ENCODE measurements at places on chromosomes 6 and 20.

DNA sequence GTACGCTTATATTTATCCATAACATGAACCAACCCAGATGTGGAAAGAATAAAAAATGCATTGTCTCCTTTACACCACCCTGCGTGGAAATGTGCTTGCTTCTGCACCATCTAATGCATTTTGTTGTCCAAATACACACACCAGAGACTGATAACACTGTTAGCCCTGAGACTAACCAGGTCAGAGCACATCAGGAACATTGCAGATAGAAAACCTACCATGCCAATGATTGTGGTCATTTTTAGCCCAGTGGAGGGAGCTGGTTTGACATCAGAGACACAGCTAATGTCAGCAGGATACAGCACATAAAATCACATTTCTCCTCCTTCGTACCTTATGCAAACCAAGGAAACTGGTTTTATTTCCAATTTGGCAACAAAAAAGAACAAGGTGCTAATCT, 528.7 kb downstream of the DOK5 start:
- no peak for DNase-seq

DNA sequence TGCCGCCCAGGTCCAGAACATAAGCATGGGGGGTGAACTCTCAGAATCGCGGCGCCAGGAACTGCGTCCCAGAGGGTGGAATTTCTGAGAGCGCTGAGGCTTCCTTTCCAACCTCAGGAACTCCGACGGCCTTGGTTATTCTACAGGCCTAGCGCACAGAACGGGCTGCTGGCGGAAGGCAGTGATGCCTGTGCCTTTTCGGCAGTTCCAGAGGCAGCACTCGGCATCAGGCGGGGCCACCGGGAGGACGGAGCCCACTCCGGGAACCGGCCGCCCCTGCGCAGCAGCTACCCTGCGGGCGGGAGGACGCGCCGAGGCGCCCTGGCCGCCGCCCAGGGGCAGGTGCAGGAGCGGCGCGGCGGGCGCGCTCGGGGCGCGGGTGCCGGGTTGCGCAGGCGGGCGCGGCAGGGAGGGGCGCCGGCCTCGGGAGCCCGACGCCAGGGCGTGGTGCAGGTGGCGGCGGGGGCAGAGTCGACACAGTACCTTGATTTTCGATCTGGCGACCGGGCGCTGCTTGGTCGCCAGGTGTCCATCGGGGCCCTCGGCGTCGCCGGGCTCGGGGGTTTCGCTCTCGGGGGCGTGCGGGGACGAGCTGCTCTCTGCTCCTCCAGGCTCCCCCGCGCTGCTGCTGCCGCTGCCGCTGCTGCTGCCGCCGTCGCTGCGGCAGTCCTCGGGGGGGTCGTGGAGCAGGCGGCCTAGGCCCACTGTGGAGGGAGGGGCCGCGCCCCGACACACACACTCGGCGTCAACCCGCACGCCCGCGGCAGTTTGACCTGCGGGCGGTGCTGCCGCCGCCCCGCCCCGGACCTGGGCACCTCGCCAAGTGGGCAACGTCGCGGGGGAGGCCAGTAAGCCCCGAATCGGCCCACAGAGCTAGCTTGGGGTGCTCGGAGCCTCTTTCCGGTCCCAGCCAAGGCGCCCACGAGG, 1.3 kb downstream of the OVOL2 start:
- no peak for DNase-seq

- DNase-seq = no peak
Measured at GRCh38 chr6:158369241-158369640, 57.0 kb downstream of the TULP4 start.

- DNase-seq = no peak
Measured at GRCh38 chr20:37283530-37284195, 5.8 kb upstream of the MANBAL start.

GRCh38 chr20:33082546-33082945, 3.1 kb downstream of the BPIFB4 start:
- no peak for DNase-seq

DNA sequence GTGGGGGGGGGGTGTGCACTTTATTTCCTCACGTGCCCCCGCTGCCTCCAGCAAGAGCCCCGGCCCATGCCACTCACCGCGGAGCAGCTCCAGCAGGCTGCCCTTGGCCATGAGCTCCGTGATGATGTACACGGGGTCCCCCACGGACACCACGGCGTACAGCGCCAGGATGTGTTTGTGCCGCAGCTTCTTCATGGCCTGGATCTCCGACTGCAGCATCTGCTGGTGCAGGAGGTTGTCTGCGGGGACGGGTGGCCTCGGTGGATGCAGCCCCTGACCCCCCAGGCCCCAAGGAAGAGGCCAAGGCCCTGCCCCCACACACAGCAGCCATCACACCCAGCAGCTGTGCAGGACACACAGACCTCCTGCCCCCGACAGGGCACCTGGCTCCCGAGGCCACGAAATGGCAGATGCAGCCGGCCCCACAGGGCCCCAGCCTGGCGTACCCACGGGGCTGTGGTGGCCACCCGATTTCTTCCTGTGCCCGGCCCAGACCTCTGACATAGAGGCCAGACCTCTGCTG, 4.7 kb downstream of the PTK6 start:
- DNase-seq = no peak

DNA sequence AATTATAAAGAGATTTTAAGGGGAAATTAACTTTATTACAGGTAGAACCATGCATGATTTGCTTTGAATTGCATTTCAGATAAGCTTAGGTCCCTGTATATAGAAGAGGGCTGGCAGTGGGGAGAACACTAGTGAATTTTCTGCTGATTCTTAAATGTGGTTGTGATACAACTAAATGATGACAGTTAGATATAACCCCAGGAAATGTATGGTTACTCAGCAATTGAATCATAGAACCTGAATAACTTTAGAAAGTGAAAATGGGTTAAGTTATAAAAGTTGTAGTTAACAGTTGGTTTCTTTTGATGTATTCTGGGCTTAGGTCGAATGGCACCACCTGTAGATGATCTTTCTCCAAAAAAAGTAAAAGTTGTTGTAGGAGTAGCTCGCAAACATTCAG, 70.1 kb downstream of the PHF3 start:
- no peak for DNase-seq

DNA sequence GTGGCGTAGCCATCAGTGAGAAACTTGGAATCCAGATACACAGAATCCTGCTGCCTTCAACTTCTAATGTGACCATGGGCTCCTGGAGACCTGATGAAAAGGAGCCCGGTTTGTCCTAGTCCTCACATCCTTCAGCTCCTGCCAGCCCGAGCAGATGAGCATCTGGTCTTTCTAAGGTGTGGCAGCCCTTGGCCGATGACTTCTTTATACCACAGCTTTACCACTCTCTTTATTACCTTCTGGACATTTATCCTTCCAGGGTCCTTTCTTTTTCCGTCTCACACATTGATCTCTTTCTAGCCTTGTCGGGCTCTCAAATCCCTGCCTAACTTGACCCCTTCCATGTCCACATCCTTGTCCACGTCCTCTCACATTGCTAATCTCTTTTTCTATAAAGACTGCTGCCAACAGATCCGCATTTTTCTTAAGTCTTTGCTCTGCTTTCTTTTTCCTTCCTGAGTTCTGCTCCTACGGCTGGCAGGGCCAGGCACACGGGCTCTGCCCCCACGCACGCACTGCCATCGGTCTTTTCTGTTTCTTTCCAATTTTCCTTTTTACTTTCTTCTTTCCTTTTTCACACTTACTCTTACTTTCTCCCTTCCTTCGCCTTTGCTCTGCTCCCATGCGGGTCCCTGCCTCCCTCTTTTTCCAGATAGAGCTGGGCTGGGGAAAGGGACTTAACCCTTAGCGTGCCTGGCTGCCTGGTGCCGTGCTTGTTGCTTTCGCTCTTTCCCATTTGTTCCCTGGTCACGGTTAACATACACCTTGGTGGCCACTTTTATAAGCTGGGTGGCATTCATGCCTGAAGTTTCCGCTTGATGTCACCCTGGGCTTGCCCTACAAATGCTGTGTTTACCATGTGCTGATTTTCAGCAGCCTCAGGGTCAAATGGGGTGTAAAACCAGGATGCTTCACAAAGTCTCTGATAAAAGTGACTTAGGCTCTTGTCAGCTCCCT, 9.4 kb upstream of the GMPR start:
- DNase-seq = no peak

GRCh38 chr6:10269814-10270472, 144.9 kb downstream of the TFAP2A start:
- no peak for DNase-seq

- DNase-seq = no peak
Measured at GRCh38 chr6:33822575-33823395, 19.0 kb upstream of the MLN start.

GRCh38 chr6:133681891-133682290, 207.0 kb upstream of the TCF21 start:
- no peak for DNase-seq

GRCh38 chr20:34755367-34755766, 51.2 kb downstream of the TP53INP2 start:
- DNase-seq = no peak

DNA sequence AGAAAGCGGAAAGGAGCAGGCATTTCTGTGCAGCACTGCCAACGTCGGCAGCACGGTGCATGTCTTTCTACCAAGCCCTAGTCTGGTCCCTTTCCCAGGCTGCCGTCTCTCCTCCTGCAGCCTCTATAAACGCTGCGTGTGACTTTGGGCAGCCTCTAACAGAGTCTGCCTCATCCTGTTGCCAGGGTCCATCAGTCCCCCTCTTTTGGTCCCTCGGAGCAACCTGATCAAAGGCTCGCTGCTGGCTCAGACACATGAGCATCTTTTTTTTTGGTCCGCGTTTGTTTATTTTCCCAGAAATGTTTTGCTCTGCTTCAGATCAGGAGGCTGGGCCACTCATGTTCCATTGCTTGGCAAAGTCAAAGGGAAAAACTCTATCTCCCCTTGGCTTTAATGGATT, 166.8 kb upstream of the CST7 start:
- peak; percentile 41 for DNase-seq

- DNase-seq = no peak
Measured at GRCh38 chr20:6908673-6909072, 141.2 kb downstream of the BMP2 start.

DNA sequence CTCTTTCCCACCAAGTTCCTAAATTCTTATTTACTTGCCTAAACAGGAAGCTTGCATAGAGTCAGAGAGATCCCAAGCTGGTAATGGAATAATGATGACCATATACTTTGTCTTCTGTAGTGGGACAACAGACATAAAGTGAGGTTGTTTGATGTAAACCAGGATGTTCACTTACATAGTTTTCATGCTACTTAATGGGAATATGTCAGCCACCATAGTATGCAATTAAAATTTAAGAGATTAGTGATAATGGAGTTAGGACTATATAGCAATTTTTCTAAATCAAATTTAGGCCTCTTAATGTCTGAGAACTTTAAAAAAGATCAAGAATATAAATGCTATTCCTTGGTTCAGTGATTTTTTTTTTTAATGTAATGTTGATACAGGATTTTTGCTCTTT, 180.6 kb downstream of the BCKDHB start:
- DNase-seq = no peak

- no peak for DNase-seq
Measured at GRCh38 chr6:150027806-150028565, 2.7 kb upstream of the RAET1L start.

- DNase-seq = no peak
Measured at GRCh38 chr20:36885356-36885755, 9.4 kb downstream of the TLDC2 start.

- DNase-seq = no peak
Measured at GRCh38 chr6:56357616-56358373, 110.4 kb upstream of the COL21A1 start.

DNA sequence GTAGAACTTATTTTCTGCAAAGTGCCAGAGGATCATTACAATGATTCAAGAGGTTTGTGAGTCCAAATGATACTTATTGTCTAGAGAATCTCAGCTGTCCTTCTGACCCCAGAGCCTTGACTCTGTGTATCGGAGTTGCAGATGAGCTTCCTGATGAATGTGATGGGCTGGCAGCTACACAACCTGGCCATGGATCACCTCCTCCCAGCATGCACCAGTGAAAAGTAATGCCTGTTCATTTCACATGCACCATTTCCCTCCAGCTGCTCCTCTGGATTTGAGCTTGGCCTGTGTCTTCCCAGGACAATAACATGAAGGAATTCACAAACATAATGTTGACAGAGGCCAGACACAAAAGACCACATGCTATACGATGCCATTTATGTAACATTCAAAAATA, 30.0 kb downstream of the SNHG17 start:
- DNase-seq = no peak

- no peak for DNase-seq
Measured at GRCh38 chr6:378958-379409, 12.6 kb upstream of the IRF4 start.

GRCh38 chr6:39083231-39083634, 31.8 kb downstream of the SAYSD1 start:
- no peak for DNase-seq

DNA sequence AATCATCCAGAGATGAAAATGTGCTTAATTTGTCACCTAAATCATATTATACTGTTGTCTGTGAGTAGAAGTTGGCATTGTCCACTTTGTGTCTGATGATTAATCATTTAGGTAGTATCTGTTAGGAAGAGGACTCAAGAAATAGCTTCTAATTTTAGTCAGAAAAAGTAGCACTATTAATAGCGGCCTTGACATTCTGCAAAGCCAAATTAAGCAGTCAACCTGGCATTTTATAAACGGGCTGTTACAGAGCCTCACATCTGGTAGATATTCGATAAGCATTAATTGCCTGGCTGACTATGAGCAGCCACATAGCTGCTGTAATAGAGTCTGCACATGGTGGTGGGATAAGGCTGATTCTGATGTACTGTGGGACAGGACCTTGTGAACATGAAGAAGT, 99.5 kb downstream of the KLHL32 start:
- DNase-seq = no peak

- no peak for DNase-seq
Measured at GRCh38 chr6:3386374-3386857, 70.4 kb downstream of the SLC22A23 start.

DNA sequence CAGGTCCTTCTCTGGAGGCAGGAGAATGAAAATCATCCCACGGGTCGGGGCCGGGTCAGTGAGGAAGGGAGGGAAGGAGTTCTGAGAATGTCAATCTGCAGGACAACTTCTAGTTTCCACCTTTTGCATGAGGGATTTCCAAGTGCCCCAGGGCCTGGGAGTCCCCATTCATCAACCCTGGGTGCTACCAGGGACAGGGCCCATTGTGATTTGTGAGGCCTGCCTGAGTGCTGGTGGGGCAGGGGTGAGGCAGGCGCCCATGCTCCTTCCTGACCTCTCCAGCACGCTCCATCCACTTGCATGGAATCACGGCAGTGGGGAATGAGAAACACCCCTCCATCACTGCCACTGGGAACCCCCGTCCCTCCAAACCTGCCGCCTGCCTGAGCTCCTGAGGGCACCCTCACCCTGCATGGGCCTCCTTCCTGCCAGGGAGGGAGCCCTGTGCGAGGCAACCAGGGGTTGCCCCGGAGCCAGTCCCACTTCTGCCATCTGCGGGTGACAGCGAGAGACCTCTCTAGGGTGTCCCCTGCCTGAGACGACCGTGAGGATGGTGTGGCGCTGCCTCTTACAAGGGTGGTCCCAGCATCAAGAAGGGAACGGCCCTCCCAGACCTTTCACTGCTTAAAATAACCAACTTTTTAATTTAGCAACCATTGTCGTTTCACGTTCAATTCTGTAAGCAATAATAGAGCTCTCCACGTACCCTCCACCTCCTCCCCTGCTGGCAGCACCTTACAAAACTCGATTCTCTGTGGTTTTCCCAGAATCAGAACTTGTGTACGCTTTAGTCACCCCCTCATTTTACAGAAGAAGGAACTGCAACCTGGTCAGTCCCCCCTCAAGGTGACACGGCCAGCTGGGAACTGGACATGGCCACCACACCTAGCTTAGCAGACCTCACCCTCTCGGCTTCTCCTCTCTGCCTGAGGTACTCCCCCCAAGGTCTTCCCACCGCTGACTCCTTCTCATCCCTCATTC, 28.6 kb downstream of the PMEPA1 start:
- DNase-seq = no peak

- no peak for DNase-seq
Measured at GRCh38 chr6:89520736-89521135, 87.8 kb downstream of the ANKRD6 start.

Data from tibial artery (tissue), 4 donors.